ENCODE measurements at places on chromosomes 3 and 15.

- DNase-seq = no peak
These were observed 39.5 kb downstream of the STARD5 start for GRCh38 chr15:81284256-81285031.

DNA sequence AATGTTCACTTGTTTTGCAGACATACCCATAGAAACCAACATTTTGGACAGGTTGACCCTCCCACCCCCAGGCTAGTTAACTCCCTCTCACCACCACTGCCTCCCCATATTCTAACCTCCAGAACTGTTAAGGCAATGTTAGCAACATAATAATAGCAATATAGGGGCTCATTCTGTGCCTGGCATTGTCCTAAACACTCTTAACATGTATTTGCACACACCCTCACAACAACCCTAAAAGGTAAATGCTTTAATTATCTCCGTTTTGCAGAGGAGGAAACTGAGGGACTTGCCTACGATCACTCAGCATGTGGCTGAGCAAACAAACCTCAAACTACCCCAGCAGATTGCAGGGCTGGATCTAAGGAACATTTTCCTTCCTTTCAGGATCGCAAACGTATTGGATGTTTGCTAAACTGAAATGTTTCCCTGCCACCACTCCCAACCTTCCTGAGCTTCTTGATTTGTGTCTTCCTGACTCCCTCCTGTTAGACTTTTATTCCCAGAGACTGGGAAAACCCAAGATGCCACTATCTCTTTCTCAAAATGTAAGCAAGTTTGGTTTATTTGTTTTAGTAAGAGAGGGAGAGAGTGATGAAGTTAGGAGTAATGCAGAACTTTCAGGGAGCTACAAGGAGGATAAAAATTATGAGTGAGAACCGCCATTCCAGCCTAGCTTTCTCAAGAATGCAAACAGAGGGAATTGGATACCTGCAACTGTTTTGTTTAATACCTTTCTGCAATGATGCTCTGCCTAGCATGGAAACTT lies 1.3 kb downstream of the SCG5 start:
- DNase-seq = no peak

- DNase-seq = no peak
These were observed 45.8 kb downstream of the RASA2 start for GRCh38 chr3:141532609-141533008.

DNA sequence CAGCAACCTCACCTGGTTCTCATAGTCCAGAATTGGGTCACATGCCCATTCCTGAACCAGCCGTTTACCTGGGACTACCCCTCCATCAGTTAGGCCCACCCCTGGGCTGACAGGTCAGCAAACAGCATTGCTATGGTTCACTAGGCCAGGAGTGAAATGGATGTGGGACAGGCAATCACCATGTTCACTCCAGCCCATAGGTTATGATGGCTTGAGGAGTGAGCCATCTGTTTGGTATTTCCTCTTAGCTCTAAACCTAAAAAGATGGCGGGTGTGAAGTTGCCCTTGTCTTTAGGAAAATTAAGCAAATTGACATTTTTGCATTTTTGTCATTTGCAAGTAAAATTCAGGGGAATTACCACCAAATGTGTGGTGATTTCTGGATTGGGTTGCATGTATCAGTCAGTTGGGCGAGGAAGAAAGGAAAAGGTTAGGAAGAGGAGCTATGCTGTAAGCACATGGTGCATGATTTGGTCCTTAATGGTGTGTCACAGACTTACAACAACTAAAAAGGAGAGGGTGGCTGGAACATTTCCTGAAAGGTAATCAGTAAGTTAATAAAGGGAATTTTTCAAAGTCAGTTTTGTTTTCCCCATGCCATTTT lies 17.2 kb downstream of the NXPE3 start:
- DNase-seq = no peak

- DNase-seq = no peak
These were observed 164.8 kb downstream of the GRM7 start for GRCh38 chr3:7025581-7026300.

GRCh38 chr3:4401441-4401840 lies 65.6 kb downstream of the SUMF1 start:
- DNase-seq = no peak

DNA sequence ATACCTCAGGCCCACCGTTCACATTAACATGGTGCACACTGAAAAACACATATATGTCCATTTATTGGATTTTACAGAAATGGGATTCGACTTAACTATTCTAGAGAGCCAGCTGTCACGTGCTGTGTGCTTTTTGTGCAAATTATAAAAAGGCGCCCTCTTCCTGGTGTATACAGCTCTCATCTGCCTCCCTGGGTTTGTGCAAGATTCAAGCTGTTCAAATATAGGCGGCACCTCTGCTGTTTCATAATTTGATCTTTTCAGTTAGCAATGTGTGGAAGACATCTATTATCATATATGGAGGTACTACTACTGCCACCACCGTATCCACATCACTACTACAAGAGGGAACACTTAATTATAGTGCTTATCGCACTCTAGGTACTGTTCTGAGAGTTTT lies 187.6 kb downstream of the EBLN2 start:
- no peak for DNase-seq

- DNase-seq = no peak
These were observed 32.0 kb downstream of the IQSEC1 start for GRCh38 chr3:13041113-13041776.

GRCh38 chr3:72265256-72266015 lies 480.5 kb upstream of the PROK2 start:
- DNase-seq = no peak

DNA sequence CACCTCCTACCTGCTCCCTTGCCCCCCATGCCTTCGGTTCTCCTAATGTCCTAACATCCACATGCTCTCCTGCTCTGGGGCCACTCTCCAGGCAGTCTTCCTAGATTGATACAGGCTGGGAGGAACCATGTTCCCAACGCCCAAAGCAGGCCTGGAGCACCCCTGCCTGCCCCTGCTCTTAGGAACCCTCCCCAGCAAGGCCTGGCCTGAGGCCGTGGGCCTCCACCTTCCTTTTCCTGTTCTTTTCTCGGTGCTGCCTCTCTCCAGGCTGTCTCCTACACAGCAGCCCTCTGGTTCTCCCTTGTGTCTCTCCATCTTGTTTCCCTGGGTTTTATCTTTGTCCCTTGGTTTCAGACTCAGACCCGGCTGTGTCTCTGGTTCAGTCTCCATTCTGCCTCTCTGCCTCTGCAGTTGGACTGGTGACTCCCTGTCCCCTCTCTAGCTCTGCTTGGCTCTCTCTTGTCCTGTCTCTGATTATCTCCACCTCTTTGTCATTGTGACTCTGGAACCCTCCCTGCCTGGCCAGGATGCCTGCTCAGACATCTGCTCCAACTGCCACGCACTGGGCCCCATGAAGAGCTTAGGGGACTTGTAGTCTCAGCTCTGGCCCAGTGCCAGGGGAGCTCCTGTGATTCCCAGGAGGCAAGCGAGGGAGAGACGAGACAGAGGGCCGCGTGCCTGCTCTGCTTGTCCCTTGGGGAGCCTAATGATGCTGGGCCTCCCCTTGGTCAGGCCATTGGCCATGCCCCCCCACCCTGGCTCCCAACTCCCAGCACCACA lies 26.0 kb upstream of the RPL29 start:
- DNase-seq = no peak

DNA sequence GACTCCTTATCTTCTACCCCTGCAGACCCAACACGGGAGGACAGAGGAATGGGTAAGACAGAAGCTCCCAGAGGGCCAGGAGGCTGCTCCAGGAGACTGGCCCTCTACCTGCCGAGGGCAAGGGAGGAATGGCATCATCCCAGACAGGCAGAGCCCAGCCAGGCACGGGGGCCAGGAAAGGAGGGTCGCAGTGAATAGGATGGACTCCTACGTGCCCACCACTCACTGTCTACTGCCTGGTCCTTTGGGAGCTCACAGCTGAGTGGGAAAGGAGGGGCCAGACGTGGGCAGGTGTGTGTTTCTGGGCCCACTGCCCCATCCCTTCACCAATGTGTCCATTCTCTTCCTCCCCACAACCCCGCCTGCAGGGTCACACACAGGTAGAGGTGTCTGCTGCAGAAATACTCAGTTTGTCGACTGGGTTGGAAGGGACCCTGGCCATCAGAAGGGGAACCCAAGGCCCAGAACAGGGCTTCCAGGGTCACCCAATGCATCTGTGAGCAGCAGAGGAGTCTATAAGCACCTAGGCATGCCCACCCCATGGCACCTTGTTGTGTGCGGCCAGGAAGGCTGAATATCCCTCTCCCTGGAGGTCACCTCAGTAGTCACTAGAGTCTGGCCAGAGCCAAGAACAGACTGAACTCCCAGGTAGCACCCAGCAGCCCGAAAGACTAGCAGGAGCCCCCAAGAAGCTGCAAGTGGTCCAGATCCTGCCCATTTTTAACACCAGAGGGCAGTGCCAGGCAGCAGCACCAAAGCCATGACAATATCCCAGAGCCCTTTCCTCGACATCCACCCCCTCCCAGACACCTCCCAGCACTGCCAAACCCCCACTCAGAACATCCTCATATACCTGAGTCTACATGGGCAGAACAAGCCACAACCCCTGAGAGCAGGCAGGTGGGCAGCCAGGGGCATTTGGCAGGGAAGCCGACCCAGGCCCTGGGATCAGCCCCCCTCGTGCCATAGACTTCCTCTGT lies 24.0 kb downstream of the TKT start:
- no peak for DNase-seq

DNA sequence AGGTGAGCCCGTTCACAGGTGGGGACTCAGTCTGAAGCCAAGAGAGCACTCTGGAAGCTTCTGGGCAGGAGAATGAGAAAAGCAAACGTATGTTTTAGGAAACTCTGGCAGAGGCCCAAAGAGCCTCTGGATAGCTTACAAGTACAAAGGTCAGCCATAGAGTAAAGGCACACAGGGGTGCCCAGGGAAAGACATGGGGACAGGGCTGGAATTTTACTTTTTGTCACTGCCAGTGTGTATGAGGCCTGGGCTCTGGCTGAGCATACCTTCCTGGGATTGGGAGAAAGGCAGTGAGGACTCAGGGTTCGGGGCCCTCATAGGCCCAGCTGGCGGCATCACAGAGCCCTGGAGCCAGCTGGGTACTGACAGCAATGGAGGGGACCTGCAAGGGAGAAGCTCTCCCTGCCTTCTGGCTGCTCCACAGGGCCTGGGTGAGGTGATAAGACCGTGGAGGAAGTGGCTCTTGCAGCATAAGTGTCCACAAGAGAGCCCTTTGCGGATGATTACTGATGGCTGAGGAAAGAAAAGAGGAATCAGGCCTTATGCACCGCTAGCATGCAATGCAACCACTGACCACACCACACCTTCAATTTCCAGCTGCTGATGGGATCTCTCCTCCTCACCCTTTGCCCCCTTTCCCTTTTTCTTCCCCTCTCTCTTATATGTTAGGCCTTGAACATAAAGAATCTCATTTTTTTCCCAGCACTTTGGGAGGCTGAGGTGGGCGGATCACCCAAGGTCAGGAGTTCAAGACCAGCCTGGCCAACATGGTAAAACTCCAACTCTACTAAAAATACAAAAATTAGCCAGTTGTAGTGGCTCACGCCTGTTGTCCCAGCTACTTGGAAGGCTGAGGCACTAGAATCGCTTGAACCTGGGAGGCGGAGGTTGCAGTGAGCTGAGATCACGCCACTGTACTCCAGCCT lies 25.1 kb upstream of the BCL2L10 start:
- no peak for DNase-seq

- DNase-seq = no peak
These were observed 67.6 kb downstream of the CRYGS start for GRCh38 chr3:186476541-186476940.

DNA sequence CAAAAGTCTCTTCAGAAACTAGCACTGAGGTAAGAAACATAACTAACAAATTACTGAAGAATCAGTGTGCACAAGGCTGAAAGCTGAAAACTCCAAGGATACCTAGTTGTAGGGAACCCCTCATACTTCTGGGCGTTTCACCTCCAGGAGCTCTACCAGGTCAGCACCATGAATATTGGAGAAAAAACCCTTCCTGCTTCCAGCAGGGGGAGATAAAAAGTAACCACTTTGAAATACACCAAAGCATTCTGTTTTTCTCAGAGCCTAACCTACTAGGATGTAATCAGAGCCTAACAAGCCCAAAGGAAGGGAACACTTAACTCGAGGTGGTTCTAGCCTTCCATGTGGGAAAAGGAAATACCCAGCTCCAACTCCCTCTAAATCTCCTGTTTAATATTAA lies 175.8 kb upstream of the MME start:
- no peak for DNase-seq

- no peak for DNase-seq
These were observed 40.8 kb downstream of the CHST14 start for GRCh38 chr15:40511472-40512133.

- no peak for DNase-seq
These were observed 88.1 kb downstream of the MDFIC2 start for GRCh38 chr3:70224337-70224736.

DNA sequence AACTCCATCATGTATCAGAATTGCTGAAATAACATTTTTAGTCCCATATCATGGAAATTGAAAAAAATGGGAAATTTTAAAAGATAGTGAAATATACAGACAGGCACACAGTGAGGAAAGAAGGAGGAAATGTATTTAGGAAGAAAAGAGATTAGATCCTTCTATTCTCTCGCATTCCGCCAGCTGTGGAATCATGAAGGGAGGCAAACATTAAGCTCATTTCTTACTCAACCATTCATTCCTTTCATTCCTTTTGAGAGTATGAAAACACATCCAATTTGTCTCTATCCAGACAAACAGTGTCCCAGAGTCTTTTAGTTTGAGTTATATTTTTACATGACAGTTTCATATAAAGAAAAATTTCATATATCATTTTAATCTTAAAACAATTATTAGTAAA lies 52.5 kb upstream of the KCNMB2 start:
- DNase-seq = no peak

- DNase-seq = no peak
These were observed 26.8 kb downstream of the ACAN start for GRCh38 chr15:88830016-88830415.

GRCh38 chr15:48367483-48367882 lies 36.3 kb downstream of the DUT start:
- DNase-seq = no peak

Measured in stimulated activated CD8-positive, alpha-beta memory T cell treated with anti-CD3 and anti-CD28 coated beads, Interleukin-4, amount 100 ng/mL, for 1 hour (primary cell).